ENCODE measurements at places on chromosomes 2 and 18.

DNA sequence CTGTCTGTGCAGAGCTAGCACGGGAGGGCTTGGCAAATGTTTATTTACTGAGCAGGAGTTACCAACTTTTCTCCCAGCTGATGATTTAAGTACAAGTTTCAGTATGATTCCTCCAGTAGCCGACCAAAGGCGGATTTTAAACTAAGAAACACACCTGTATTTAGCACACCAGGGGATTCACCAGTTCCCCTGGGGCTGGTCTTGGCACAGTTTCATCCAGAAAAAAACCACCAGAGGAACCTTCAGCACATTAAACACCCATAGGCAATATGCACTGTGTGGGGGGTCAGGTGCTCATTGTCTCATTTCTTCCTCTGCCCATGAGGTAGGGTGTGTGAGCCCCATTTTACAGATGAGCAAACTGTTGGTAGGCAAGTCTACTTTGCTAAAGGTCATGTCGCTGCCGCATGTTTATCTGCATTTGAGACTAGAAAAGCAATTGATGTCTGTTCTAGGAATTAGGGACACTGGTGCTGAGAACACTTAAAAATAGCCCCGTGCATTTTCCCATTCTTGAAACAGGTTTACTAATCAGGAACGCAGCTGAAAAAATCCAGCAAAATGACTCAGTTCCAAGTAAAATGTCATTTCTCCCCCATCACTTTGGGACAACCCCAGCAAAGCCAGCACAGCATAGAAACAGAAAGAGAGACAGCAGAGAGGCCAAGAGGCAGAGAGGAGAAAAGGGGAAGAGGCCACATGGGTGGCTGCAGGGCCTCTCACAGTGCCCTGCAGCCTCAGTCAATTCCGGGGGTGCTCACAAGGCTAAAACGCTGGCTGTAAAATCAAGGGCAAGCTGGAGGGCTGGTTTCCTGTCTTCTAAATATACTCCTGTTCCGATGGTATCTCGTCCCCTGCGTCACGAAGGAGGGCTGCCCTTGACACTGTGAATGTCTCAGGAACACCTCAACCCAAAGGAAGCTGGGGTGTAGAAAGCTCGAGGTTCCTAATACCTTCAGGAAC lies 166.8 kb upstream of the ID2 start:
- no peak for DNase-seq

GRCh38 chr2:236238751-236239150 lies 25.5 kb downstream of the ASB18 start:
- no peak for DNase-seq

DNA sequence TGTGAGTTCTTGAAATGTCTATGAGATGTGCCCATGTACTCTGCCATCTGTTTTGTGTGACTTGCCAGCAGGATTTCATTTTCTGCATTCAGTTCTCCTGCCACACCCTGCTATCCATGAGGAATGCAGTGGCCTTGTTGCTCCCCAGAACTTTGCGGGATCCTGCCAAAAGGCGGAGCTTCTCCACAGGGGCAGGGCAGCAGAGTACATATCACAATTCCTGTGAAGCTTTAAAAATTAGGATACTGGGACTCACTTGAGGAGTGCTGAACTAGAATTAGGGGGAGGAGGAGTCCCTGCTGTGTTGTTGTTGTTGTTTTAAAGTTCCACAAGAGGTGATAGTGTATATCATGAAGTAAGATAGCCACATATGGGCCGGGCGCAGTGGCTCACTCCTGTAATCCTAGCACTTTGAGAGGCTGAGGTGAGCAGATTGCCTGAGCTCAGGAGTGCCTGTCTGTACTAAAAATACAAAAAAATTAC lies 76.4 kb downstream of the TANC1 start:
- DNase-seq = no peak

GRCh38 chr2:237551071-237551574 lies 15.3 kb upstream of the PRLH start:
- DNase-seq = no peak

DNA sequence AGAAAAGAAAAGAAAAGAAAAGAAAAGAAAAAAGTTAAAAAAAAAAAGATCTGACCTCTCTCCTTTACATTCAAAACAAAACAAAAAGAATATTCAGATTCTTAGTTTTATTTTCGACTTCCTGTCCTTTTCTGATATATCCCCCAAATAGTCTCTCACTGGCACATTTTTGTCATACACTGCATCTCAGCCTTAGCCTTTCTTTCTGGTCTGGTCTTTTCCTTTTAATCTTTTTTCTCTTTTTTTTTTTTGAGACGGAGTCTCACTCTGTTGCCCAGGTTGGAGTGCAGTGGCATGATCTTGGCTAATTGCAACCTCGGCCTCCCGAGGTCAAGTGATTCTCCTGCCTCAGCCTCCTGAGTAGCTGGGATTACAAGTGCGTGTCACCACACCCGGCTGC lies 1.6 kb upstream of the RIOK3 start:
- DNase-seq = no peak

GRCh38 chr18:40249390-40250080 lies 1705.5 kb upstream of the PIK3C3 start:
- no peak for DNase-seq

DNA sequence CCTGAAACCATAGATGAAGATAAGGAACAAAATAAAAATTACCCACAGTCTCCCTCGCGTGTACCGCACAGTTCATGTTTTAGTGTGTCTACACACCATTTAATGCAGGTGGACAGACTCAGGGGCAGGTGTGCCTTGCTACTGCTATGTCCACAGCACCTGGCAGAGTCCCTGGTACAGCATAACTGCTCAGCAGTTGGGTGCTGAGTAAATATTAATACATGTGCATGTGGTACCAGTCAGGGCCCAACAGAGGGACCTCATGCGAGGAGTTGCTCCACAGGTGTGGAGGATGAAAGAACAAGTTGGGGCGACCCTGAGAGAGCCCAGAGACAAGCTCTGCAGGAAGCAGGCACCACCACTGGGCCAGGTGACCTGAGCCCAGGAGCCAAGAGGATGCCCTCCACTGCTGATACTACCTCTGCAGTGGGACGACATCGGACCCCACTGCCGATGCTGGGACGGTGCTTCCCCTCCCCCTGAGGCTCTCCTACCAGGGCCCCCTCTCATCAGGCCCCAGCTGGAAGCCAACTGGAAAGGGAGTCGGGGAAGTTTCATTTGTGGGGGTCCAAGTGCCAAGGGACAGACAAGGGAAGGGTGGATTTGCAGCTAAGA lies 100.8 kb downstream of the NEDD4L start:
- no peak for DNase-seq

DNA sequence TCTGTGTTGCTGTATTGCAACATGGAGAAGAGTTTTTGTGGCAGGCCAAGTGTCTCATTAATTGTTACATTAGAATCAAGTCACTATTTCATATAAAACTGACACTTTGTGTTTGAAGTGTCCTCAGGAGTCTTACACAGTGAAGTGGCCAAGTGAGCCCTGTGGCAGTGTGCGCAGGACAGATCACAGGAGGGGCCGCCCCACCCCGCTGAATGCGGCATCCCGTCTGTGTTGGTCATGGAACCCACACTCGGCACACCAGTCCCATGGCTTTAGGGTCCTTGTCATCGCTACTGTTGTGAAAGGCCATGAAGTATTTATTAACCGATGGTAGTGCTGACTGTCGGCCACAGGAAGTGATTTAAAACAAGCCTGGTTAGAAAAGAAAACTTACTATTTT lies 144.7 kb upstream of the NFATC1 start:
- DNase-seq = no peak

DNA sequence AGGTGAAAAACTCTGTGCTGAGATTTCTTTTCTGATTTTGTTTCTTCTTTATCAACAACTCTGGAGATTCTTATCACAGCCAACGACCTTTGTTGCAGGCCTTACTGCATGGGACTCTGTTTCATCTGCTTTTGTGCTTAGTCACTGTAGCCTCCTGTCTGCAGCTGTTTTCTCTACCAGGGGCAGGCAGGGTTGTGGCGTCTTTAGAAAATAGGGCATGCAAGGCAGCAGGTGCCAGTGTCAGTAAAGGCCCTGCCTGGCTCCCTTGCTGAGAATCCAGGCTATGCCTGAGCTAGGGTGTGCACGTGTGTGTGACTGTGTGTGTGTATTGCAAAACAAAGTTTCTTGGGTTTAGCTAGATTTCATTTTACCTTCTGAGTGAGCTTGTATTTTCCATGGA lies 14.6 kb upstream of the SLC9A2 start:
- no peak for DNase-seq

DNA sequence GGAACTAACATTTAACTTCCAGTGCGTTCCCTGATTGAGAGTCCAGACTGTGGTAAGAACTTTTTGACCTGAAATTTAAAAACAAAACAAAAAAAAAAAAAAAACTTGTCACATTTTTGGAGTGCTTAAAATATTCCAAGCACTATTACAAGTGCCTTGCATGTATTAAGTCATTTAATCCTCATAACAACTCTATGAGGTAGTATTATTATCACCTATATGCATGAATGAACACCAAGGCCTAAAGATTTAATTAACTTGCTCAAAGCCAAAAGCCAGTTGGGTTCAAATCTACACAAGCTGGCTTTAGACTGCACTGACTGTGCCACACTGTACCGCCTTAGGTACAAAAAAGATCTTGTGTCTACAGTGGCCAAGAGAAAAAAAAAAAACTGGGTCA lies 35.2 kb downstream of the METTL4 start:
- no peak for DNase-seq

DNA sequence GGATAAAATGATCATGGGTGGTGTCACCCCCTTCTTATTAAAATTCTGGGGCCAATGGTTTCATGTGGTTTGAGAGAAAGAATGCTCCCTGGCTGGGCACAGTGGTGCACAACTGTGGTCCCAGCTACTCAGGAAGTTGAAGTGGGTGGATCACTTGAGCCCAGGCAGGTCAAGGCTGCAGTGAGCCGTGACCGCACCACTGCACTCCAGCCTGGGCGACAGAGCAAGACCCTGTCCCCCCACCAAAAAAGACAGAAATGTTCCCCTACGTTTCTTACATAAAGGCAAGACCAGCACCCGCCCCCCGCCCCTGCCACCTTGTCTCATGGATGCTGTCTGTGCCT lies 53.0 kb upstream of the ID2 start:
- no peak for DNase-seq

DNA sequence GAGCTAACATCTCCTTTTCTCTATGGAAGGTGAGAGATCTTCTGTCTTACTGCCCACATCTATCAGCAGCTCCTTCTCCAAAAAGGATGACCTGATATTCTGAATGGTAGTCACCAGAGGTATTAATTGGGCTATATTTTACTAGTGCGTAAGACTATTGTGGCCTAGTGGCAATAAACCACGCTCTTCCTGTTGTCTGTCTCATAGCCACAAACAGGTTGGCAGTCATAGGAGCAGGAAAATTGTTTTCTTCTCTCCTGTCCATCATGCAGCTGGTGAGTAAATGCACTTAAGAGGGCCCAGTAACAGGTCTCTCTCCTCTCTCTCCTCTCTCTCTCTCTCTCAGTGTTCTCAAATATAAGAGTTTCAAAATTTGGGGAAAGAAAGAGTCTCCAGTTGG lies 856.8 kb upstream of the ACVR2A start:
- DNase-seq = no peak

- no peak for DNase-seq
Measured at GRCh38 chr2:219844401-219845091, 217.1 kb downstream of the SLC4A3 start.

- no peak for DNase-seq
Measured at GRCh38 chr2:186887107-186888090, 38.4 kb upstream of the ZSWIM2 start.

GRCh38 chr2:132716954-132717353 lies 46.9 kb upstream of the LYPD1 start:
- DNase-seq = no peak

DNA sequence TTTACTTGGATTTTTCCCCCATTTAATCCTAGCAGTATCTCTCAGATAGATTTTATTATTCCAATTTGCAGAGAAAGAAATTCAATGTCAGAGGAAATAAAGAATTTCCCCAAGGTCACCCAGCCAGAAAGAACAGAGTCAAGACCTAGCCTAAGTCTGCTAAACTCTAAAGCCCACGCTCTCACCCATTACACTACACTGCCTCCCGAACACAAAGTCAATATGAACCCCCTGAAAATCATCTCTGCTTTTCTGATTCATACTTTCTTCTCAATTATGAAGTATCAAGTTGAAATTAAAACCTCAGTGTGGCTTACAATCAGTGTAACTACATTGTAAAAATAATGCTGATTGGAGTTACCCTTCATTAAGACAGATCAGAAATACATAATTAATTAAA lies 89.6 kb downstream of the METTL8 start:
- no peak for DNase-seq

- no peak for DNase-seq
Measured at GRCh38 chr2:83674050-83674449, 785.0 kb downstream of the SUCLG1 start.

DNA sequence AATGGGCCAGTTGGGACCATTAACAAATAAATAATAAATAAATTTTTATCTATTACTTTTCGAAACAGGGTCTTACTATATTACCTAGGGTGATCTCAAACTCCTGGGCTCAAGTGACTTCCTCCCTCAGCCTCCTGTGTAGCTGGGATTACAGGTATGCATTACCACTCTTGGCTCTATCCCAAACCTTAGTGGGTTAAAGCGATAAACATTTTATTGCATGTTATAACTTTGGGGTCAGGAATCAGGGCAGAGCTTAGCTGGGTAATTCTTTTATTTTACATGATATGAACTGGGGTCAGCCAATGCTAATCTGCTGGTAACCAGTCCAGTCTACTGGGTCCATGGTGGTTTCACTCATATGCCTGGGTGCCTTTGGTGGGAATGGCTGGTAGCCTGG lies 127.8 kb downstream of the MYO3B start:
- DNase-seq = no peak

DNA sequence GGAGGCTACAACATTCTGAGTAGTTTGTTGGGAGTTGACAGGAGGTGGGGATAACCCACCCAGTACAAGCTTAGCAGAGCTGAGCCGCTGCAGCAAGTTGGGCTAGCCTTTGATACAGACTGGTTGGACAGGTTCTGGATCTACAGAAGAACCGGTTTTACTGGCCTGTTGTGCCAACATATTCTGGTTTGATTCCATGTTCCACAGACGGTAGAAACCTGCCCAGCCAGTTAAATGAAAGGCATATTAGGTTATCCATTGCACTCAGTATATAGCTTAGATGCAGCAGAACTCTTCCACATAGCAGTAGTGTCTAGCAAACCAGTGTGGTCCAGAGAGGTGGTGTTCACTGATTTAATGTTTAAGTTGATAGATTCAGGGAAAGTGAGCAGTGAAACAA lies 19.3 kb upstream of the RBBP8 start:
- no peak for DNase-seq

- DNase-seq = no peak
Measured at GRCh38 chr2:25174192-25174861, 5.9 kb upstream of the POMC start.

GRCh38 chr2:11743846-11744553 lies 2.4 kb upstream of the LPIN1 start:
- peak; percentile 97 for DNase-seq

GRCh38 chr2:116716444-116716843 lies 1098.0 kb upstream of the DDX18 start:
- no peak for DNase-seq

GRCh38 chr2:102147935-102148334 lies 5.4 kb downstream of the IL1R1 start:
- no peak for DNase-seq

Measured in foreskin melanocyte (primary cell).